Foreskin keratinocyte (primary cell): ENCODE measurements at places on chromosomes 16 and 17. TPM values are rescaled to one million over a fixed set of nuclear protein-coding genes. Genes with fewer than 3 reads are reported as not detected.
A peak's percentile ranks its signal among the peaks of the same experiment; 100 is the strongest.

GRCh38 chr17:15257258-15257788 lies 7.8 kb downstream of the PMP22 start:
- DNase-seq: peak; percentile 47

- DNase-seq: no peak
These were observed 17.8 kb downstream of the UBE2Z start for GRCh38 chr17:48925991-48926342.

- DNase-seq: no peak
These were observed 158.7 kb upstream of the TBX2 start for GRCh38 chr17:61240851-61241468.

Gene TBC1D3H
- total RNA-seq: not detected in 2 replicates

Gene PCTP
- 16.5 and 17.7 TPM in 2 replicates for total RNA-seq

DNA sequence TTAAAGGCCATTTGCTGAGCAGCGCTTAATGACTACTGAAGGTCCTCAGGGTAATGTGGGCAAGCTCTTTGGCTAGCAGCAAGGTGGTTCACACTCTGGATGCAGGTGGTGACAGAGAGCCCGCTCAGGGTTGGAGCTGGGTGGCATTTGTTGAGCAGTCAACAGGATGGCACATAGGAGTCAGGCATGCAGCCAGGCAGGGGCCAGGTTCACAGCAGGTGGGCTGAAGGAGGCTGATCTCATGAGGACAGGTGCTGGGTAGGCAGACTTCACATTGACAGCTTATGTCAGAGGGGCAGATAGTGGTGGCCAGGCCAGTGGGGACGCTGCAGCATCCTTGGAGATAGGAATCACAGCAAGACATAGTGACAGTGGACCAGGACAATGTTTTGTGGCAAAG lies 4.5 kb downstream of the KRTAP3-1 start:
- no peak for DNase-seq

DNA sequence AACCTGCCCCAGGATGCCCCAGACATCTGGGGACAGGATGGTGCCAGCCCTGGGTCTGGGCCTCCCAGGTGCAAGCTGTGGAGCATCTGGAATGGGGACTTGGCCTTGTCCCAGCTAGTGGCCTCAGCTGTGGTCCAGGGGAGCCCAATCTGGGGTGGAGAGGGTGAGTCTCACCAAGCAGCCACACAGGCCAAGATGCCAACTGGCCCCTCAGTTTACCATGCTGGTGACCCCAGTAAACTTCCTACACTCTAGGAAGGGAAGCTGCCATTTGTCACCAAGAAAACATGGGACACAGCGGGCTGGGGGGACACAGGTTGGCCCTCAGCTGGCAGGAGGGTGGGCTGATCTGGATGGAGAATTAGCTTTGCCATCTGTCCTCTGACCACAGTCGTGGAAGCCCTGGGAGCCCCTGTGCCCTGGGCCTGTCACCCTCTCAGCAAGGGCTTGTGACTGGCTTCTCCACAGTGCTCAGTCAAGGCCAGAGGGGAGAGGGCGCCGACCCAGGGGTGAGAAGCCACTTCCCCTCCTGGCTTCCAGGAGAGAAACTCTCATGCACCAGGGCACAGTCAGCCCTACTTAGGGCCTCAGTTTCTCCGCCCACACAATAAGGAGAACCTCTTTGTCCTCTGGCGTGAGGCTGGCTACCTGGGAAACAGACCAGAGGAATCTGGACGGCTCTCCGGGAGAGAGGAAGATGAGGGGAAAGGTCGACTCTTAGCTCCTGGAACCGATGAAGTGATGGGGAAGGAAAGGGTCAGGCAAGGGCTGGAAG lies 126.4 kb upstream of the SMURF2 start:
- no peak for DNase-seq

GRCh38 chr16:2881783-2882649 lies 999 bp upstream of the FLYWCH2 start:
- DNase-seq: no peak

- DNase-seq: no peak
These were observed 697.2 kb downstream of the TOX3 start for GRCh38 chr16:51849715-51850114.

Gene CIAO2B
- 118 and 134 TPM in 2 replicates for total RNA-seq
